Activated T-cell treated with anti-CD3 and anti-CD28 coated beads for 4 hours (primary cell): ENCODE measurements at places on chromosomes 5 and 9.

- no peak for DNase-seq
Measured at GRCh38 chr5:175328176-175328575, 115.8 kb downstream of the DRD1 start.

GRCh38 chr9:85527331-85528020 is 214.3 kb downstream of the AGTPBP1 start:
- DNase-seq = no peak

DNA sequence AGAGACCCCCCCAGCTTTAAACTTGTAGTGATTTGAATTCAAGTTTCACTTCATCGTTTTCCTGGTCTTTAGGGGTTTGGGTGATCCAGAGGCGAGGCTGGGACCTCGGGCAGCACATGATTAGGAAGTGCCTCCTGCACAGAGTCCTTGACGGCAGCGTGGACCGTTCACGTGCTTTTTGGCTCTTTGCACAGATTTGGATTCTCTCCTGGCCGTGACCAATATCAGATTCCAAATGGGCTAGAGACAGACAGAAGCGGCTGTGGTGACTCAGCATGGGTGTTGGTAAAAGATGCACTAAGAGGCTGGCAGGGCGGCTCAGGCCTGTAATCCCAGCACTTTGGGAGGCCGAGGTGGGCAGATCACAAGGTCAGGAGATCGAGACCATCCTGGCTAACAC is 117.2 kb upstream of the CACNA1B start:
- DNase-seq = no peak

DNA sequence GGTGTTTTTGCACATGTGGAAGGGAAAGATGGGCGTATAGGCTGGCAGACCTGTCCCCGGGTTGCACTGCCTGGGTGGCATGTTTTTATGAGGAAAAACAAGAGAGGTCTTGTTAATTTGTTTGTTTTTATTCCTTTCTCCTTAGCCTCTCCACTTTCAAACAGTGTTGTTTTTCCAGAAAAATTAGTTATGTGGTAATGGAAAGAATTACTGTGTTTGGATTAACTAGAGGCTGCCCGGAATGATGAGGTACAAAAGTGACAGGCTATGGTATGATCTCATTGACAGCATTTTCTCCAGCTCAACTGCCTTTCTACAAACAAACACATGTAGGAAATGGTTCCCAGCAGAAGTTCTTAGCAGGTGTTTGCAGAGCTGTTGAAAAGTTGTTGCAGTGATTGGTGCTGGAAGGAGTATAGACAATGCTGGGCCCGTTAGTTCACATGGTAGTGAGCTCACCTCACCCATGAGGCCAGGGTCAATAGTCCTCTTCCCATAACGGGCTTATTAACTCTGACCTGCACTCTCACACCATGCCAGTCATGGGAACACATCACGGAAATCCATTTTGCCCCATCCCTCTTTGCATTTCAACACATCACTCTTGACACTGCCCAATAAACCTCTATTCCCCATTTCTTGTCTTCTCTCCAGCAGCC is 111.3 kb upstream of the SAP30L start:
- no peak for DNase-seq

- no peak for DNase-seq
Measured at GRCh38 chr9:526904-527591, 312.4 kb downstream of the DOCK8 start.

DNA sequence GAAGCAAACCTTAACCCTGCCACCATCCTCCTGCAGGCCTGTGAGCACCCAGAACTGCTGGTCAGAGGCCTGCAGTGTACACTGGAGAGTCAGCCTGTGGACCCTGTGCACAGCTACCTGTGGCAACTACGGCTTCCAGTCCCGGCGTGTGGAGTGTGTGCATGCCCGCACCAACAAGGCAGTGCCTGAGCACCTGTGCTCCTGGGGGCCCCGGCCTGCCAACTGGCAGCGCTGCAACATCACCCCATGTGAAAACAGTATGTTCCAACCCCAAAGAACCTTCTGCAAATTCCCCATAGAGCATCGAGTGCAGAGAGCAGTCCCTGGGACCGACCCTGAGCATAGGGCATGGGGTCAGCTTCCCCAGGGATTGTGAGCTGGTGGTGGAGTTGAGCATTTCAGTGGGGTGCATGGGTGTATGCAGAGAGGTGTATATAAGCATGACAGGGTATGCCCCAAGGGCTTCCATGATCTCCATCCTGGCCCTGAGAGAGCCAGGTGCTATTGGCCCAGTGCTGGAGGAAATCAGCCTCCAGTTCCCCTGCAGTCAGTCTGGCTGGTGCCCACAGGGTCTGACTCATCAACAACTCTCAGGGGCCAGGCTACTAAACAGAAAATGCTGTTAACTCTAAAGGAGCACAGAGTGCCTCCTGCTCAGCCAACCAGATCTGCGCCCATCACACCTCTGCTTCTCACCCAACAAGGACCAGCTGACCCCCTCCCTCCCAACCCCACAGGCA is 126.2 kb downstream of the SAXO1 start:
- DNase-seq = no peak

DNA sequence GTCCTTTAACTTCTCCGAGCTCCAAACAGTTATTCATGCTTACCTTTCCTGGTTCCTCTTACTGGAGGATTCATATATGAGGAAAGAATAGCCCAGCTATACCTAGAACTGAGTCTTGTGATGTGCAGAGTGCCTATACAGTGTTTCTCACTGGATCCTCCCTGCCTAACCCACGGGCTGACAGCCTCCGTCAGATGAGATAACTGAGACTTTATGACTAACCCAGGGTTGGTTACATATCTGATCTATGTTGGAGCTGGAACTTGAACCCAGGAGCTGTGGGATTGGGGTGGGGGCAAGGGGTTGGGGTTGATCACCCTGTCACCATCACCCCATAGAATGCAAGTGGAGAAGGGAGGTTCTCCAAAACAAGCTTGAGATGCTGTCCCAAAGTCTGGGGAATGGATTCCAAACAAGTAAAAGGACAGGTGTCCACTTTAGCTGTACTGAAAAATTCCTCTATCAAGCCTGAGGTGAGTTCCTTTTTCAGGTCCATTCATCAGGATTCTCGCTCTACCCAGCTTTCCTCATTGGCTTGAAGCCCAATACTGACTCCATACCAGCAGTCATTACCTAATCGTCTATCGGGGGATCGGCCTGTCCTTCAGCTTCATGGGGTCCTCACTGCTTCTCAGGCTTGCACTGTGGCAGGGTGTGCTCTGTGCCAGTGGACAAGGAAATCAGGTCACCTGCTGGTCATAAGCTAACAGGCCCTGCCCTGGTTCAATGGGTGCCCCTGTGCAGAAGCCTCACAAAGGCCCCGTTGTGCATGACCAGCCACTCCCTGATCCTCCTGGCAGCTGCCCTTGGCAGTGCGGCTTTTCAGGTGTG is 100.6 kb downstream of the ARHGAP26 start:
- no peak for DNase-seq

DNA sequence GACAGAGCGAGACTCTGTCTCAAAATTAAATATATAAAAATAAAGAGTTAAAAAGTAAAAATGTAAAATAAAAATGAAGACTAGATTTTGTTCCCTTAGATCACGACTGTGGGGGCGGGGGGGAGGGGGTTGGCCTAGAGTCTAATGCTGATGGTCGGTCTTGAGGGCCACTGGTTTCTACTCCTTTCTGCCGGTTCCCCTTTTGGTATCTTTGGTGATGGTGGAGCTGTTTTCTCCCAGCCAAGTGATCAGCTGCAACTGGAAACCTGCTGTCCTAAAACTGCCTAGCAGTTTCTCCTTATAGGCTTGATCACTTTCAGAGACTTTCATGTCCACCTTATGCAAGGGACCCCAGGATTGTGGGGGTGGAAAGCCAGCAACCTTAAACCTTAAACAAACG is 1.1 kb downstream of the SRD5A1 start:
- no peak for DNase-seq

GRCh38 chr9:104911032-104911607 is 16.8 kb downstream of the ABCA1 start:
- DNase-seq = no peak

DNA sequence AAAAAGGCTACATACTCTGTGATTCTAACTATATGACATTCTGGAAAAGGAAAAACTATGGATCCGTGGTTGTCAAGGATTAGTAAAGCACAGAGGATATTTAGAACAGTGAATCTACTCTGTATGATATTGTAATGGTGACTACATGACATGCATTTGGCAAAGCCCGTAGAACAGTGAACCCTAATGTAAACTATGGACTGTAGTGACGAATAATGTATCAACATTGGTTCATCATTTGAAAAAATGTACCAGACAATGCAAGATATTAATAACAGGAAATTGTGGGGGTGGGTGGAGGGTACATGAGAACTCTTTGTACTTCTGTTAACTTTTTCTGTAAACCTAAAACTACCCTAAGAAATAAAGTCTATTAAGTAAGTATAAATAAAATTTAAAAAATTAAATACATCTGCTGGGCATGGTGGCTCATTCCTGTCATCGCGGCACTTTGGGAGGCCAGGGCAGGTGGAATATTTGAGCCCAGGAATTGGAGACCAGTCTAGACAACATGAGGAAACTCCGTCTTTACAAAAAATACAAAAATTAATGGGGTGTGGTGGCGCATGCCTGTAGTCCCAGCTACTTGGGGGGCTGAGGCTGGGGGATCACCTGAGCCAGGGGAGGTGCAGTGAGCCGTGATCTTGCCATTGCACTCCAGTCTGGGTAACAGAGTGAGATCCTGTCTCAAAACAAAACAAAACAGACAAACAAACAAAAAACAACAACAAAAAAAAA is 101.7 kb upstream of the TBC1D2 start:
- DNase-seq = no peak

DNA sequence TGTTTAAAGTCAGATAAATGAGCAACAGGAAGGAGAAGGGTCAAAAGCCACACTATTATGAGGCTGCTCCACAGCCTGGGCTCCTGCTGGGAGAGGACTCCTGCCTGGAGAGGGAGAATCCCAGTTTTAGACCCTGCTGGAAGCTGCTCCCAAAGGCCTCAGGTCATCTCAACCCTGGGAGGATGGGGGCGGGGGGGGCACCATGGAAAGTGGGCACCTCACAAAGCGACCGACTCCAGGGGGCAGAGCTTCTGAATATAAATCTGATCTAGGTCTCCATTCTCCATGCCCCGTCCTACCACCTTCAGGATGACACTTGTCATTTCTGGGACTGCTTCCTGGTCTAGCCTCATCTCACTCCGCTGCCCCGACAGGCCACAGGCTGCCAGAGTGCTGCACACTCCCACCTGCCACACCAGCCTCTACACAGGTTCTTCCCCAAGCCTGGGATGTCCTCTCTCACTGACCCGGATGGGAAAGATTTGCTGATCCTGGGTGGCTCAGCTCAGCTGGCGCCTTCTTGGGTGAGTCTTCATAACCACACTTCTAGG is 183.4 kb downstream of the GAPVD1 start:
- DNase-seq = no peak

GRCh38 chr5:53424686-53425615 is 55.5 kb upstream of the FST start:
- no peak for DNase-seq

- no peak for DNase-seq
Measured at GRCh38 chr5:102196481-102196880, 99.6 kb downstream of the SLCO4C1 start.

DNA sequence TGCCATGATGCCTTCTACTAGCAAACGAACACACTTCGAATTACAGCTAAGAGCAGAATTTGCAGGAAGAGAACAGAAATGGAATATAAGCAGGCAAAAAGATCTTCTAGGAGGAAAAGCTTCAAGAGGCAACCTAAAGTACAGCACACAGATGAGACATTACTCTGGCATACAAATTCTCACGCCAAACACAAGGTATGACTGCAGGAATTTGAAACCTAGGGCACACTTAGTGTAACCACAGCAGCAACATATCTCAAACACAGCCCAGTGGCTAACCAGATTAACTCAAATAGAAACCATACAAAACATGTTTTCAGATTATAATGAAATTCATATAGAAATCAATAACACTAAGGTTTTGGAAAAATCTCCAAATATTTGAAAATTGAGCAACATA is 481.0 kb upstream of the RGMB start:
- no peak for DNase-seq

- no peak for DNase-seq
Measured at GRCh38 chr5:90015584-90016018, 394.0 kb downstream of the CETN3 start.

DNA sequence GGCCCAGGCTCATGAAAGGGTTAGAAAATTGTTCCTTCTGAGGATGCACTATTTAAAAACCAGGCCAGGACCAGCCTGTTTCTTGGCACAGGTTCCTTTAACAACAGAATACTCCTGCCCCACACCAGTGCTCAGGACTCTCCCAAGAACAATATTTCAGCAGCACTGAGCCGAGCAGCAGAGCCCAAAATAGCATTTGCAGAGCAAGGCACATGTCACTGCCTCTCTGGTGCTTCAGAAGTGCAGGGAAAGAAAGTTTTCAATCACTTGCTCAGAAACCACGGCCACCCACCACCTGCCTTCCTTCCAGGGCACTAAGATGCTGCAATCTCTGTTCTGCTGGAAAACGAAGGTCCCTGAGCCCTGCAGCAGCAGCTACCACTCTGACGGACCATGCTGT is 77.6 kb downstream of the SIL1 start:
- no peak for DNase-seq

- peak; percentile 15 for DNase-seq
Measured at GRCh38 chr9:31347082-31347617, 1037.3 kb upstream of the ACO1 start.

- no peak for DNase-seq
Measured at GRCh38 chr5:4868140-4868735, 271.9 kb upstream of the ADAMTS16 start.

- DNase-seq = no peak
Measured at GRCh38 chr9:70883056-70883455, 238.4 kb downstream of the TRPM3 start.

GRCh38 chr9:124768750-124769548 is 2.2 kb downstream of the NR6A1 start:
- DNase-seq = no peak

DNA sequence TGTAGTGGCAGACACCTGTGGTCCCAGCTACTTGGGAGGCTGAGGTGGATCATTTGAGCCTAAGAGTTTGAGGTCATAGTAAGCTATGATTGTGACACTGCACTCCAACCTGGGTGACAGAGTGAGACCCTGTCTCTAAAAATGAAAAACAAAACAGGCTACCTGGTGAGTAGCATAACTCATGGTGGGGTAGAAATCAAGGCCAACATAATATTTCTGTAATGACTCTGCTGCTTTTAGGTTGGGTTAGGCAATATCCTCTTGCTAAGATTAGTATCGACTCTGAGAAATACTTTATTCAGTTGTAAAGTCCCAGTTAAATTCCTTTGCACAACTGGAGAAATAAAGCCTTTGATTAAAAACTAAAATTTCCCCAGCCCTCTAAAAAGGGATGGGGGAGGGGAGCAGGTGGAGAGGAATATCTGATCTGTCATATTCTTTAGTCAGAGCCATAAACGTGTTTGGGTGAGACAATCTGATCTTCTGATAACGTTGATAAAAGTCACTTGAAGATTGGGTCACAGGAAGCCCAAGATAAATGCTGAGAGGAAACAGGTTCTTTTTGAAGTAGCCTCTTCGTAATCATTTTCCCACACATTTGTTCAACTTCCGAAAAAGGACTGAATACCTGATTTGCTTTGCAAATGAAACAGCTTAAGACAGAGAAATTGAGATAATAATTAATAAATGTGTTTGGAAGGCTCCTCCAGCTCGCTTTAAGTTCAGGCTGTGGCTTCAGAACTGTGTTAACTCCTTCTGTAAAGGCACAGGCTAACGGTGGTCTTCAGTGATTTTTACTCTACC is 14.9 kb downstream of the IL4 start:
- DNase-seq = peak; percentile 22

- no peak for DNase-seq
Measured at GRCh38 chr5:116650544-116650943, 75.9 kb upstream of the SEMA6A start.

- DNase-seq = no peak
Measured at GRCh38 chr5:139494256-139494655, 11.7 kb upstream of the STING1 start.
